HFFc6 (cell line): ENCODE measurements at places on chromosomes 7 and 10. TPM values are rescaled to one million over a fixed set of nuclear protein-coding genes. Genes with fewer than 3 reads are reported as not detected.
A peak's percentile ranks its signal among the peaks of the same experiment; 100 is the strongest.

DNA sequence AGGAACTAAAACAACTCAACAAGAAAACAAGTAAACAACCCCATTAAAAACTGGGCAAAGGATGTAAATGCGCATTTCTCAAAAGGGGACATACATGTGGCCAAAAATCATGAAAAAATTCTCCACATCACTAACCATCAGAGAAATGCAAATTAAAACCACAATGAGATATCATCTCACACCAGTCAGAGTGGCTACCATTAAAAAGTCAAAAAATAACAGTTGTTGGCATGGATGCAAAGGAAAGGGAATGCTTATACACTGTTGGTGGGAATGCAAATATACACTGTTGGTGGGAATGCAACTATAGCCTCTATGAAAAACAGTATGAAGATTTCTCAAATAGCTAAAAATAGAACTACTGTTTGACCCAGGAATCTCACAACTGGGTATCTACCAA lies 60.0 kb upstream of the LANCL2 start:
- H3K36me3 ChIP-seq = no peaks in the 10 kb centered on the region
- H3K27me3 ChIP-seq = peaks cover 11% of the 10 kb centered on the region
- H3K4me1 ChIP-seq = peaks cover 60% of the 10 kb centered on the region

- no peak overlapping the region for H3K27ac ChIP-seq
- no peak overlapping the region for H3K4me3 ChIP-seq
These were observed 57.6 kb downstream of the USP6NL start for GRCh38 chr10:11553773-11554381.

IPMK gene
- 3.2 to 3.5 TPM (median 3.4 TPM) in 3 replicates for total RNA-seq

CTAGE15 gene
- not detected in 2 replicates for total RNA-seq

DNA sequence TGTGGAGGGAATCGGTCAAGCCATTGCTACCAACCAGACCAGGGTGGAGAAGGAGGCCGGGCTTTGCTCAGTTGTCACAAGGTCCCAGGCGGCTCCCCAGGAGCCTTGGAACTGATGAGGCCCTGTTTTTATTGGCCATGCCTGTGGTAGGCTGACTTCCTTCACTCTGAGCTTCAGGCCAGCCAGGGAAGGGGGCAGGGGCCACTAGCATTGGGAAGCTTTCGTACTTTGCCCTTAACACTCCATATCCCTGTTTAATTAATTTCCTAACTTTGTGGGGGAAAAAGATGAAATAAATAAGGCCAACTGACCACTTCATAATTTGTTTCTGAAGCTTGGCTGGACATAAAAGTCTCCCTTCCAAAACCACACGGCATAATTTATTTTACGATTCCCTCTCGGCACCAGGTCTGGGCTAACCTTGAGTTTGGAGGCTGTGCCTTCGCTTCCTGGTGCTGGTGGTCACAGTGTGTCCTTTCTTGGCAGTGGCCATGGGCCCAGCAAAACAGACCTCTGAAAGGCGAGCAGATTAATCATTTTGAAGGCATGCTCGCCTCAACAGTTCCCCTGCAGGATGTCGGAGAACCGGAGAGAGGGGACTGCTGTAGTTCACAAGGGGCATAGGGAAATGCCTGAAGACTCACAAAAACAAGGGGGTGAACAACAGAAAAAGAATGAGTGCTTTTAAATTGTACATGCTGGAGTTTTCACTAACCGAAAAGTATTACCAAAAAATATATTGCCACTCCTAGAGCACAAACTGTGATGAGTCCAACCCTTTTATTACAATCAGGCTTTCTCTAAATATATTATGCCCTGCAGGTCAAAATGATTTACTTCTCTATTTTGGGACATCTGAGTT lies 966.0 kb downstream of the LRMDA start:
- no peak overlapping the region for H3K4me3 ChIP-seq
- H3K36me3 ChIP-seq = no peaks in the 10 kb centered on the region
- H3K27ac ChIP-seq = peak overlapping the region; percentile 68
- no peak for DNase-seq
- H3K4me1 ChIP-seq = peaks cover 61% of the 10 kb centered on the region

GRCh38 chr10:34046506-34047034 lies 712.1 kb upstream of the NRP1 start:
- H3K4me3 ChIP-seq = no peak overlapping the region
- H3K36me3 ChIP-seq = 0 out of 2 replicates have a peak, but pooled peaks cover 4% of the 10 kb centered on the region
- peaks cover 13% of the 10 kb centered on the region for H3K4me1 ChIP-seq
- no peak overlapping the region for H3K27ac ChIP-seq
- DNase-seq = no peak

KAZALD1 gene
- total RNA-seq = 14.1 to 21.1 TPM (median 15.9 TPM) in 3 replicates

- no peaks in the 10 kb centered on the region for H3K36me3 ChIP-seq
- H3K27ac ChIP-seq = no peak overlapping the region
- DNase-seq = no peak
- no peak overlapping the region for H3K4me3 ChIP-seq
These were observed 184.5 kb upstream of the BMPER start for GRCh38 chr7:33720870-33721269.

GRCh38 chr7:103784646-103785286 lies 204.7 kb downstream of the RELN start:
- no peak overlapping the region for H3K4me3 ChIP-seq
- H3K27ac ChIP-seq = no peak overlapping the region
- H3K36me3 ChIP-seq = no peaks in the 10 kb centered on the region
- DNase-seq = no peak
- H3K4me1 ChIP-seq = no peaks in the 10 kb centered on the region

DNA sequence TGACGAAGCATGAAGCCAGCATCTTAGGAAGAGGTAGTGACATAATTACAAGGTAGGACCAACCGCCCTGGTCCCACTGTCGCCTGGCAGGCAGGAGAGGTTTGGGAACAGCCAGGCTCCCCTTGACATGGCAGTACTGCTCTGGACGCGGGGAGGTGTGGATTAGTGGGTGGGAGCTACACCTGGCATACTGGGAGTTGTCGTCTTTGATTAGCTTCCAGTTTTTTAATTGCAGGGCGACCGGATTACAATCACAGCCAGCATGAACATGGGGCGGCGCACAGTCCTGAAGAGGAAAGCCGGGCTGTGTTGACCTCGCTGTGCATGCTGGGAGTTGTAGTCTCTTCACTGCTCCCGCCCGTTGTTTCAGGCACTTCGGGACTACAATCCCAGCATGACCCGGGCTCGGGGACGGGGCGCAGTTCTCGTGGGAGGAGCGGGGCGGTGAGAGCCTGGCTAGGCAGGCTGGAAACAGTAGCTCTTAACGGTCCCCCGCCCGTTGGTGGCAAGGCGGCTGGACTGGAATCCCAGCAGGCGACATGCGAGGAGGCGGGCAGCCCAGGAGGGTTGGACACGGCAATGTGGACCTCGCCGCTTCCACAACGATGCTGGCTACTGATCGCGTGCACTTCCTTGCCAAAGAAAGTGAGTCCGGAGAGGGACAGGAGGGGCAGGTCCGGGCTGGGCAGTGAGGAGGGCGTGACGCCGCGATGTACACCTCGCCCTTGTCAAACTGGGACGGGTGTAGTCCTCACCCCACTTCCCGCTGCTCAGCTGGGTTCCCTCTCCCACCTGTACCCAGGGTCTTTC lies 98.0 kb upstream of the ZNF722 start:
- H3K4me3 ChIP-seq = no peak overlapping the region
- no peaks in the 10 kb centered on the region for H3K4me1 ChIP-seq
- no peaks in the 10 kb centered on the region for H3K36me3 ChIP-seq
- H3K27me3 ChIP-seq = no peaks in the 10 kb centered on the region

DNA sequence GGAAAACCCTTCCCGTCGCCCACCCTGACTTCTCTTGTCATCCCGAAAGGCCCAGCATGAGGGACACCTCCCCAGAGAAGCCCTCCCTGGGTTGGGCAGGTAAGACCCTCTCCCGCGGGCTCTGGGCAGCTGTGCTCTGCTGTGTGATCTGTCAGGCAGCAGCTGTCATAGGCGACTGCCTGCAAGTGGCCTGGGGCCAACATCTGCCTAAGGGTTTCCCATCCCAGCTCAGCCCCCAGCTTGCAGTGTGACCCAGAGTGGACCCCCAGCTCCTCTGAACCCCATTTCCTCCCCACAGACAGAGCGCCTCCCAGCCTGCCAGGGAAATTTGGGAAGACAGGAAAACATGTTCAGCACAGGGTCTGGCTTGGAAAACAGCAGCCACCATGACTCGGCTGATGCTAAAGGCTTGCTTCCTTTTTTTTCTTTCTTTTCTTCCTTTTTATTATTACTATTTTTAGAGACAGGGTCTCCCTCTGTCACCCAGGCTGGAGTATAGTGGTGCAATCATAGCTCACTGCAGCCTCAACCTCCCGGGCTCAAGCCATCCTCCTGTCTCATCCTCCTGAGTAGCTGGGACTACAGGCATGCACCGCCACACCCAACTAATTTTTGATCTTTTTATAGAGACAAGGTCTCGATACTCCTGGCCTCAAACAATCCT lies 18.3 kb upstream of the TNRC18 start:
- H3K27ac ChIP-seq = peak overlapping the region; percentile 3; the same call in 1 of the 2 replicates
- DNase-seq = no peak
- H3K4me3 ChIP-seq = no peak overlapping the region
- H3K4me1 ChIP-seq = no peaks in the 10 kb centered on the region
- peaks cover 18% of the 10 kb centered on the region for H3K36me3 ChIP-seq
- peaks cover 6% of the 10 kb centered on the region for H3K27me3 ChIP-seq

MINPP1 gene
- 37.1 to 38.7 TPM (median 37.8 TPM) in 3 replicates for total RNA-seq

CAV2 gene
- 194 to 256 TPM (median 253 TPM) in 3 replicates for total RNA-seq

DNA sequence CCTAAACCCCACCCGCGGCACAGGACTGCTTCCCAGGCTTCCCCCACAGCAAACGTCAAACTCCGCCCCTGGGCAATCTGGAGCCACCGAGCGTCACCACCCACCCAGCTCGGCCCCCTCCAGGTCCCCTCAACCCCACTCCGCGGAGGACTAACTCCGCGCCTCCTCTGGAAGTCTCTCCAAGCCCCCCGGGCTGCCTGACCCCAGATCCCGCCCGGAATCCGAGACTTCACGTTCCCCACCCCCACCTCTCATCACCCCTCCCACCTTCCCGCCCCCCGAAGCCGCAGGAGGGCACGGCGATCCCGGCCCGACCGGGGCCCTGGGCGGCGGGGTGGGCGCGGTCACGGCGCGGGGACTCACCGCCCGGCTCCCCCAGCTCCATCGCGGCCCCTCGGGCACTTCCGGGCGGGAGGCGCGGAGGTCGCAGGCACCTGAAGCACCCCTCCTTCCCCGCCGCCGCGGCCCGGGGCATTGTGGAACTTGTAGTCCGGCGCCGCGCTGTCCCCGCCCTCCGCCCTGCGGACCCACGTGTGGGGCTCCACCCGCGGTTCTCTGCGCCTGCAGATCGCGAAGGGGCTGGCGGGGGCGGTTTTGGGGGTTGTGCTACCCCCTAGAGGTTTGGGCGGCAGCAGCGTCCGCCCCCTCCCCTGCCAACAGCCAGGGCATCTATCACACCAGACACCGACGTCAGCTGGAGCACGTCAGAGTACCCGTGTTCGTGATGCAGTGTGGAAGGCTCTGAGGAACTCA lies at the start of gene TMUB1:
TMUB1 (minus strand) TSS at position 423 of the 753 bp plus-strand sequence. CDS start 930 bp downstream, outside the sequence.
- H3K36me3 ChIP-seq = peaks cover 1% of the 10 kb centered on the region; the same call in 1 of the 2 replicates
- peaks cover 4% of the 10 kb centered on the region for H3K27me3 ChIP-seq
- peaks cover 53% of the 10 kb centered on the region for H3K4me1 ChIP-seq
- H3K4me3 ChIP-seq = peak within 1 kb of the TSS; percentile 89
- no peak for DNase-seq

CALHM1 gene
- total RNA-seq = not detected in 3 replicates

HYAL4 gene
- not detected in 3 replicates for total RNA-seq

GRCh38 chr7:103996017-103996551 lies 6.6 kb upstream of the RELN start:
- no peak overlapping the region for H3K27ac ChIP-seq
- peaks cover 3% of the 10 kb centered on the region; the same call in 1 of the 2 replicates for H3K27me3 ChIP-seq
- H3K4me3 ChIP-seq = no peak overlapping the region
- DNase-seq = no peak
- H3K4me1 ChIP-seq = no peaks in the 10 kb centered on the region; the same call in 1 of the 2 replicates
- H3K36me3 ChIP-seq = no peaks in the 10 kb centered on the region

C10orf90 gene
- not detected in 3 replicates for total RNA-seq

EN2 gene
- not detected in 3 replicates for total RNA-seq

DNA sequence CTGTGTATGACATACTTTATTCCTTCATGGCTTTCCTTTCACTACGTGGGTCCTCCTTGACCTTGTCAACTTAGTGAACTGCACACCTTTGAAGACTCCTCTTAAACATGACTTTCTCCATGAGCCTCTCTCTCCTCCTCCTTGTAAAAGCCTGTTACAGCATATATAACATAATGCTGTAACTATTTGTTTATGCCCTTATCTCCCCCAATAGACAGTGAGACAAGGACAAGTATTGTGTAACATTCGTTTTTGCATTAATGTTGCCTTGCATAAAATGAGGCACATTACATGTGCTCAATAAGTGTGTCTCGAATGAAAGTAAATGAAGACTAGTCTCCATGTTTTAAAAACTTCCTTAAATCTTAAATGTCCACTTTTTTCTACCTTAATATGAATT lies 4.3 kb upstream of the LAMB1 start:
- no peaks in the 10 kb centered on the region for H3K36me3 ChIP-seq
- H3K27me3 ChIP-seq = peaks cover 8% of the 10 kb centered on the region
- peaks cover 18% of the 10 kb centered on the region for H3K4me1 ChIP-seq
- no peak overlapping the region for H3K4me3 ChIP-seq
- no peak for DNase-seq

DNA sequence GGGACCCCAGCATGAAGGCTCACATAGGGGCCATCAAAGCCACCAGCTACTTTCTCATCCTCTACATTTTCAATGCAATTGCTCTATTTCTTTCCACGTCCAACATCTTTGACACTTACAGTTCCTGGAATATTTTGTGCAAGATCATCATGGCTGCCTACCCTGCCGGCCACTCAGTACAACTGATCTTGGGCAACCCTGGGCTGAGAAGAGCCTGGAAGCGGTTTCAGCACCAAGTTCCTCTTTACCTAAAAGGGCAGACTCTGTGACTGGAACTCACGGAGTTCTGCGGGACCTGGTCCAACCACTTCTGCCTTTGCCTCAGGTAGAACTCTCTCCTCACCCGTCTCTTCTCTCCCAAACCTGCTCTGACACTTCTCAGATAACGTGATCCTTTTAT lies 945 bp downstream of the TAS2R40 start:
- no peak overlapping the region for H3K27ac ChIP-seq
- H3K4me3 ChIP-seq = no peak overlapping the region
- no peaks in the 10 kb centered on the region for H3K4me1 ChIP-seq
- no peaks in the 10 kb centered on the region for H3K36me3 ChIP-seq

PON2 gene
- total RNA-seq = 71.2 to 79.0 TPM (median 73.6 TPM) in 3 replicates

DNA sequence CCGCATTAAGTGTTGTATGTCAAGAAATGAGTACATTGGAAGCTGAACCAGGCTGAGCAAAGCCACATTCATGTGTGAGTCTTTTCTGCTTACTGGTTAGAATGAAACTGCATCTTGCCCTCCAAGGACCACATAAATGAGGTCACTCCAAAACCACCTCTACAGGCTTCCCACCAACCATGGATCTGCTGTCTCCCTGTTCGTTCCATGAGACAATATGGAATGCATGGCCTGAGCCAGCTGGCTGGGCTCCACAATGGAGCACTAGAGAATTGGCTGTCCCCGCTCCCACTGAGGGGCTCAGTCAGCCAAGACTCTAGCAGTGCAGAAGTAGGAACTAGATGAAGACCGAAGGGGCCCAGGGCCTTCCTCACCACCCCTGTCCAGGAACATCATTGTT lies 120.8 kb downstream of the TNS3 start:
- no peak overlapping the region for H3K27ac ChIP-seq
- H3K4me3 ChIP-seq = no peak overlapping the region
- no peaks in the 10 kb centered on the region for H3K36me3 ChIP-seq
- peaks cover 64% of the 10 kb centered on the region for H3K4me1 ChIP-seq
- no peaks in the 10 kb centered on the region; the same call in 1 of the 2 replicates for H3K27me3 ChIP-seq
